ENCODE measurements at places on chromosomes 2 and 18.

DNA sequence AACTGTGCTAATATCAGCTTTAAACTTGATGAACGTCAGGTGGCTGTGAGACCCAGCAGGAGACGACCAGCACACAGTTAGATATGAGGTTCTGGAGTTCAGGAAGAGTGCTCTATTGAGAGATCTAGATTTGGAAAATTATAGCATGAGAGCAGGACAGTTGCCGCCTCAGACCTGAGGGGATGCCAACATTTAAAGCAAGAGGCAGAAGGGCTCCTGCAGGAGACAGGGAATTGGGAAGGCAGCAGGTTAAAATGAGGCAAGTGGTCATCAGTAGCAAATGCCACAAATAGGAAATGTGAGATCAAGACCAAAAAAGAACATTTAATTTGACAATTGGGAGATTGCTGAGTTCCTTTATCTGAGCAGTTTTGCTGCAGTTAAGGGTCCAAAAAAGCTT, 471.9 kb downstream of the TGIF1 start:
- DNase-seq: no peak

DNA sequence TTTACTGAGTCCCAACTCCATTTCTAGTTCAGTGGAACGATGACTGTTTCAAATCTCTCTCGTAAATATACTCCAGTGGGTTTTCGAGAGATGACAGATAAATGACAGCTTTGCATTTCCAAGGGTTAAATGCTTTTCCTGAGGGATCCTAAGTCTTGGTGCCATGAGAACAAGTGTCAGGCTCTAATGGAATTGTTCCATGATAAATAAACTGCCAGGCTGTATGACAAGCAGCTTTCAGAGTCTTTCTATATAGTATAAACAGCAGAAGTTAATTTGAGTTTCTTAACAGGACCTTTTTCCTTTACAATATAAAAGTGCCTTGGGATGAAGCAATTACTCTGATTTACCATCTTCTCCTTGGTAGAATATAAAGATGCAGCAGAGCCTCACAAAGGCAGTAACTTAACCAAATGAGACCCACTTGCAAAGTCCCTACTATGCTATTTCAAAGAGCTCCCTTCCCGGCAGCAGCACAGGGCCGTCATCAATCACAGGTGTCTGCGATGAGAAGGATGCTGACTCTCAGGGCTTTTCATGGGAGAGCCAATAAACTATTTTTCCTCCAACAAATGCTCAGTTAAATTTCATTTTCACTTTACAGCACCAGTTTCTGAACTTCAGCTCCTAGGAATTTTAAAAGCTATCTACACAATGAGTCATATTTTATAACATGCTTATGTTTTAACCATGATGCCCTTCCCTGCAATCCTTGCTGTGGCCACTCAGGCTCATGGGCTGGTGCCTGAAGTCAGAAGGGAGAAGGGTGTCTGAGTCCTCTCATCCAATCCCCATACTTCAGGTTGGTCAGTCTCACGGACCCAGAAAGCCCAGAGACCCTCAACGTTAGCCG, 123.8 kb downstream of the AFF3 start:
- DNase-seq: no peak

DNA sequence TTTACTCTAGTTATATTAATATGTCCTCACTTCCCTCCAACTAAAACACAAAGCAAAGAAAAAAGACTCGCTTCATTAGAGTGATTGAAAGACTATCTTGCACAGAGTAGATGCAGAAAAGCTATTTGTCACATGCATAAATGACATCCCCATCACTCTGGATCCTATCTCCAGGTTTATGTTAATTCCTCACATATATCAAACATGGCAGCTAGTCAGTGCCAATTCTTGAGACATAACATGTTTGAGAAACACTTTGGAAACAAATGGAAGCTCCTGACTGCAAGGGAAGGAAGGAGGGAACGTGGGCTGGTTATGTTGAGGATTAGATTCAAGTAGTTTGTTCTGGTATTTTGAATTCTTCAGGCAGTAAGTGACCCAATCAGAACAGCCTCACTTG, 89.8 kb upstream of the BCL2L11 start:
- no peak for DNase-seq

DNA sequence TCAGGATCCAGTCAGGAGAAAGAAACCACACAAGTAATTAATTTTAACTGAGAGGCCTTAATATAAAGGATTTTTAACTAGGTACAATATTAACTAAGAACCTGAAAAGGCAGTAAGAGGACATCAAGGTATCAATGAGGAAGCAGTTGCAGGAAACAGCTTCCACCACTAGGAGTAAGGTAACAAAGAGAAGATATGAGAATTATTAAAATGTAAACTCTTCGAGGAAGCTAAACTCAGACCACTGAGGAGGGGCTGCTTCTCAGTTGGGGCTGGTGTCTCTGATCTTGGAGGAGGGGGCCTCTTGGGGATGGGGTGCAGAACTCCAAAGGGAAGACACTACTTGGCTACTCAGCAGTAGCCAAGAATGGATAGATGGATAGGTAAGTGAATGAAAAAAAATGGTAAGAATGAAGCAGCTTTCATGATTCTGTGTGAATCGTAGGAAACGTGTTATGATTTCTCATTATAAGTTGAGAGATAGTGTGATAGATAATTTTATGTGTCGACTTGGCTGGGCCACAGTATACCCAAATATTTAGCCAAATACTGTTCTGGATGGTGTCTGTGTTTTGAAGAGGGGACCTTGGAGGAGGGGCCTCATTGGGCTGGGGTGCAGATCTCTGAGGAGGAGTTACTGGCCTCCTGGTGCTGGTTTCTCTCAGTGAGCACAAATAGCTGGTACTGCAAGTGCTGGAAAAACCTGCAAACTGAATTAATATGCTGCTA, 547.7 kb upstream of the LRRTM1 start:
- no peak for DNase-seq

GRCh38 chr18:57461652-57462269, 26.6 kb downstream of the ONECUT2 start:
- no peak for DNase-seq

GRCh38 chr2:227079726-227080125, 84.3 kb downstream of the COL4A4 start:
- DNase-seq: no peak
